A673 (cell line): ENCODE measurements at places on chromosomes 12 and 14. TPM values are rescaled to one million over a fixed set of nuclear protein-coding genes. Genes with fewer than 3 reads are reported as not detected.

GRCh38 chr14:105168093-105168420, 519 bp downstream of the JAG2 start:
- peak overlapping the region; percentile 55 for H3K4me3 ChIP-seq
- no peaks in the 10 kb centered on the region for H3K27me3 ChIP-seq
- H3K27ac ChIP-seq, result no peak overlapping the region
- H3K36me3 ChIP-seq, result no peaks in the 10 kb centered on the region

DNAH10 gene
- 1.1 TPM in 2 replicates for total RNA-seq

DNA sequence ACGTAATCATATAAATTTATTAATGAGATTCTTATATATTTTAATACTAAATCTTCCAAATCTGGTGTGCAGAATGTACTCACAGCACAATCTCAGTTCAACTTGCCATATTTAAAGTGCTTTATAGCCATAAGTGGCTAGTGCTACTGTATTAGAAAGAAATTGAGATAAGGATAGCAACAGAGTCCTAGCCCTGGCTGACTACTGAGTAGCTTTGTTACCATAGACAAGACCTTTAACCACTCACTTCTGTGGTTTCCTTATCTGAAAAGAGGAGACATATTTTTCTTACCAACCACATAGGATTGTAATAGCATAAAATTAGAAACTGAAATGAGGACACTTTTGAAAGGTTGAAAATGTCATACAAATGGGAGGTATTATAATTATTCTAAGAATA, 2.0 kb upstream of the CHURC1 start:
- DNase-seq, result no peak
- H3K27me3 ChIP-seq, result no peaks in the 10 kb centered on the region
- no peak overlapping the region for H3K4me3 ChIP-seq
- H3K4me1 ChIP-seq, result peaks cover 11% of the 10 kb centered on the region
- H3K36me3 ChIP-seq, result no peaks in the 10 kb centered on the region

PLXNC1 gene
- 0.30 and 0.76 TPM in 2 replicates for total RNA-seq

GRCh38 chr12:58171914-58172313, 230.5 kb downstream of the ATP23 start:
- H3K36me3 ChIP-seq, result no peaks in the 10 kb centered on the region
- no peaks in the 10 kb centered on the region for H3K27me3 ChIP-seq
- H3K4me1 ChIP-seq, result peaks cover 7% of the 10 kb centered on the region
- H3K4me3 ChIP-seq, result no peak overlapping the region
- no peak overlapping the region for H3K27ac ChIP-seq
- DNase-seq, result no peak

DNA sequence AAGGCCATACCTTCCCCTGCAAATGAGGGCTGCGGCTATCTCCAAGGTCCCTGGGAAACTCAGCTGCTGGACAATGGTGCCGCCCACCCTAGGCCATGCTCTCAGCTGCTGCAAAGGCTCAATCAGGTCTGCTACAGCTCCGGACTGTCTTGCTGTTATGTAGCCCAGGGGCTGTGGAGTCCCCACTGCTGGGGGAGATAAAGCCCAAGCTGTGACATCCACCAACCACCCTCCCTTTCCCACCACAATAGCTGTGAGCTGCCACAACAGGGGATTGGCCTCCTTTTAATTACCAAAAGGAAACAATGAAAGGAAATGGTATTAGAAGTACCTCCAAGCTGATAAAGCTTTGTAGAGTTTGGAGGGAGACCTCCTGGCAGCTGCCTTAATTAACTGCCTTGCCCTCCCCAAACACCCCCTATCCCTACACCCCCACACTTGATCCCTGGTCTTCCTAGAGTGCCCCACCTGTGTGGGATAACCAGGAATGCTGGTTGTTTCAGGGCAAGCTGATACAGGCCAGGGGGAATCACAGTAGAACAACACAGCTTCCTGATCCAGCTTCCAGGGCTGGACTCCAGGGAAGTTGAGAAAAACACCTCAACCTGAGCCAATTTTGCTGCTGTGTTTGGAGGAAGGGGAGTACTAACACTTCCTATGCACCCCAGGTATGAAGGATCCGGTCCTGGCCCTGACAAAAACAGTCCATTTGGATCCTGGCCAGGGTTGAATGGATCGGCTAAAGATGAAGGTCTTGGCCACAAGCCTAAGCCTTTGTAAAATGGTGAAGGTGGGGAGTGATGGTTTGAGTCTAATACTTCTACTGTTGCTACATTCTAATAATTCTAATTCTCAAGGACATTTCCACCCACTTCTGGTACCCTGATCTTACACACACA, at the start of gene VWF:
TSS of gene VWF (minus strand) at position 260 of the 899 bp plus-strand sequence. CDS start 1,474 bp downstream, outside the sequence.
- no peaks in the 10 kb centered on the region for H3K27me3 ChIP-seq
- H3K36me3 ChIP-seq, result no peaks in the 10 kb centered on the region
- no peak within 1 kb of the TSS for H3K4me3 ChIP-seq
- no peak within 1 kb of the TSS for H3K27ac ChIP-seq

GRCh38 chr12:91896286-91897024, 249.2 kb downstream of the BTG1 start:
- no peak overlapping the region for H3K27ac ChIP-seq
- H3K27me3 ChIP-seq, result no peaks in the 10 kb centered on the region
- DNase-seq, result no peak
- H3K36me3 ChIP-seq, result no peaks in the 10 kb centered on the region
- H3K4me3 ChIP-seq, result no peak overlapping the region

DNA sequence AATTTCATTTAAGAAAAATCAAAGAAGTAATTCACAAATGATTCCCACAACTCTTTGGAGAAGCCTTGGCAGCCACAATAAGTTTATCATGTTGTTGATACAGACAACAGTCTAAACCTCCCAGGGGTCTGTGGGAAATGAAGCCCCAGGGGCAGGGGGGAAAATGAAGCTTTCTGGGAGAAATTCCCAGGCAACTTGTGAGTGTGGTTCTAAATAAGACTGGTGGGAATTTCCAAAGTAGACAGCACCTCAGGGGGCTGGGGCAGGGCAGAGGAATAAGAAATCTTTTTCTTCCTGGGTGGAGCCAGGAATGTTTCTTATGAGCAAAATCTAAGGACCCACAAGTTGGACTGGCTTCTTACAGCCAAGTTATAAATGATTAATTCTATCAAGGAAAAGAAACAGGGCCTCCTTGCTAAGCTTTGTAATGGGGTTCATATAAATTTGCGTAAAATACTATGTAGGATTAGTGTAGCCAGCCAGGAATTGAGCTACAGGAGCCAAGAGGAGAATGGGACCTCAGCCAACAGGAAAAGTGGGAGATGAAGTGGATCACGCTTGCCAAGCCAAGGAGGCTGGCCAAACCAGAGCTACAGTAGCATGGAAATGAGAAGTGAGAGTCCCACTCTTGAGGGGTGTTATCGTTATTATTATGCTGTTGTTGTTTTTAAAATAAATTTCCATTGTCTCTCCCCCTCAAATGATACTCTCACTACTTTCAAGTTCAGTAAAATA, 182.9 kb upstream of the FAR2 start:
- H3K4me3 ChIP-seq, result no peak overlapping the region
- peak; percentile 26 for DNase-seq
- H3K27ac ChIP-seq, result no peak overlapping the region
- no peaks in the 10 kb centered on the region for H3K27me3 ChIP-seq

GRCh38 chr14:78917462-78917861, 747.3 kb downstream of the NRXN3 start:
- no peaks in the 10 kb centered on the region for H3K4me1 ChIP-seq
- H3K4me3 ChIP-seq, result no peak overlapping the region
- H3K36me3 ChIP-seq, result no peaks in the 10 kb centered on the region
- no peak overlapping the region for H3K27ac ChIP-seq

METAP2 gene
- total RNA-seq, result 135 and 136 TPM in 2 replicates

DNA sequence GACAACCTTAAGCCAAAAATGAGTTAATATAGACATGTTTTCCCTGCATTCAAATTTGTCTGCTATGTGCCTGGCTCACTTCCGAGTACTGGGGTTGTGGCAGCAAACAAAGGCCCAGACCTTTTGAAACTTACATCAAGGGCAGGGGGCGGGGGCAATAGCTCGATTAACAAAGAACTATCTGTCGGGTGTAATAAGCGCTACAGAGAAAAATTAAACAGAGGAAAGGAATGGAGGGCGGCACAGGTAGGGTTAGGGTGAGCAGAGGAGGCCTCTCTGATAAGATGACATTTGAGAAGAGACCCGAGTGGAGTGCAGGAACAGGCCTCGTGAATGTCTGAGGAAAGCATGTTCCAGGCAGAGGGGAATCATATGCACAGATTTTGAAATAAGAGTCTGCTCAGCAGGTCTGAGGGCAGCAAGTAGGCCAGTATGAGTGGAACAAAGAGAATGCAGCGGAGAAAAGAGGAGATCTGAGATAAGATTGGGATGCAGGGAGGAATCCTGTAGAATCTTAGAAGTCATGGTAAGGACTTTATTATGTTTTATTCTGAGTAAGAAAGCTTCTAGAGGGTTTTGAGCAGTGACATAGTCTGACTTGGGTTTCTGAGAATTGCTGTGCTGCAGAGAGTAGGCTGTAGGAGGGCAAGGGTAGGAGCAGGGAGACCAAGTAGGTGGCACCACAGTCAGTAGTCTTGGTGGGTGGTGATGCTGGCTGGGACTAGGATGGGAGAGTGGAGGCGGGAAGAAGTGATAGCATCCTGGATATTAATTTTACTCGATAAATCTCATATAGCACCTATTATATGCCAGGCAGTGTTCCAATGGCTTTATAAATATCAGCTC, 52.6 kb downstream of the BICDL1 start:
- no peaks in the 10 kb centered on the region for H3K27me3 ChIP-seq
- no peak for DNase-seq
- H3K27ac ChIP-seq, result no peak overlapping the region
- no peak overlapping the region for H3K4me3 ChIP-seq
- no peaks in the 10 kb centered on the region for H3K4me1 ChIP-seq

- no peaks in the 10 kb centered on the region for H3K4me1 ChIP-seq
- no peak overlapping the region for H3K27ac ChIP-seq
- H3K36me3 ChIP-seq, result no peaks in the 10 kb centered on the region
These were observed 504.7 kb downstream of the LRFN5 start for GRCh38 chr14:42111355-42111754.

- no peak overlapping the region for H3K4me3 ChIP-seq
- no peaks in the 10 kb centered on the region for H3K27me3 ChIP-seq
These were observed 138.2 kb upstream of the NCOR2 start for GRCh38 chr12:124705545-124706138.

CEBPE gene
- not detected in 2 replicates for total RNA-seq

DNA sequence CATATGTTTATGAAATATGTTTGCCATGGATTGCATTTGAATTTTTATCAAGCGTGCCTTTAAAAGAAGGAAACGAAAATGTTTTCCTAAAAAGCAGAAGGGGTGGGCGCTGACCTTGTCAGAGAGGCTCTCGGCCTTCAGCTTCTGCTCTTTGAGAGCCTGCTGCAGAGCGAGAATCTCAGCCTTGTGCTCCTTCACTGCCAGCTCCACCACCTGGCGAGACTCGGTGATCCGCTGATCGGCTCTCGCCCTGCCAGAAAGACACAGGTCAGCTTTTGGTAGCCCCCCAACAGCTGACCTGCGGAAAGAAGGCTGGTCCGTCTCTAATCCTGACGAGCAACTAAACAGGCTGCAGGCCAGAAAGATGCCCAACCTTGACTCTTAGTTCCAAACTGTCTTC, 62.4 kb downstream of the PRKAB1 start:
- H3K4me3 ChIP-seq, result no peak overlapping the region
- H3K36me3 ChIP-seq, result peaks cover 12% of the 10 kb centered on the region
- H3K27ac ChIP-seq, result no peak overlapping the region
- H3K4me1 ChIP-seq, result no peaks in the 10 kb centered on the region

DNA sequence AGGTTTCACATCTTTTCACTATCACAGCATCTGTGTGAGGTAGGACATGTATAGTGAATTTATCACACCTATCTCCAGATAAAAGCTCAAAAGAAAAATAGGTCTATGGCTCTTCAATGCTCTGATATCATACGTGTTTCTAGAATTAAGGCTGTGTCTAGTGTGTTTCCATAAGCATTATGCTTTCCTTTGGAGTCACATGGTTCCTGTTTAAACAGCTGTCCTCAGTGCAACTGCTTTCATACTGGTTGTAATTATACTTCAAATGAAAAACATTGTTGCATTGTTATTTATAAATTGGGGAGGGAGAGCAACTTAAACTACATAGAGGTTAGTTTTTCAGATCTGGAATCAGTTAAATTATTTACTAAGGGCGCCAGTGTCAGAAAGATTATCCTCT, 151.6 kb downstream of the SYT1 start:
- H3K36me3 ChIP-seq, result no peaks in the 10 kb centered on the region
- H3K4me1 ChIP-seq, result peaks cover 40% of the 10 kb centered on the region
- H3K27me3 ChIP-seq, result no peaks in the 10 kb centered on the region
- no peak overlapping the region for H3K27ac ChIP-seq
- no peak overlapping the region for H3K4me3 ChIP-seq

DNA sequence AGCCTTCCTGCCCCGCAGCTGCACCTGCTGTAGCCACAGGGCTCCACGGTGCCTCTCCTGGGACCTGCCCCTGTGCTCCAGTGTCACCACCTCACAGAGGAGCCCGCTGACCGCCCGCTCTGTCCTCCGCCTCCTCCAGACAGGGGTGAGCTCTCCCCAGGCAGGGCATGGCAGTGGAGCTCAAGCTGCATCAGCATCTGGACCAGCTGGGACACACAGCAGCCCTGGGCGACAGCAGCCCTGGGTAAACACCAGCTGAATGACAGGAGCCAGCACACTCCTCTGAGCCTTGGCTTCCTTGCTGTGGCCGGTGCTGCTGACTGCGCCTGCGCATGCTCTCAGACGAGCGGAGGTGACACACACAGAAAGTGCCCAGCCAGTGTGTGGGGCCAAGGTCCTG, 22.0 kb downstream of the CHGA start:
- H3K27me3 ChIP-seq, result no peaks in the 10 kb centered on the region
- no peaks in the 10 kb centered on the region for H3K36me3 ChIP-seq
- H3K4me1 ChIP-seq, result no peaks in the 10 kb centered on the region
- DNase-seq, result no peak
- H3K4me3 ChIP-seq, result no peak overlapping the region
- no peak overlapping the region for H3K27ac ChIP-seq

DNA sequence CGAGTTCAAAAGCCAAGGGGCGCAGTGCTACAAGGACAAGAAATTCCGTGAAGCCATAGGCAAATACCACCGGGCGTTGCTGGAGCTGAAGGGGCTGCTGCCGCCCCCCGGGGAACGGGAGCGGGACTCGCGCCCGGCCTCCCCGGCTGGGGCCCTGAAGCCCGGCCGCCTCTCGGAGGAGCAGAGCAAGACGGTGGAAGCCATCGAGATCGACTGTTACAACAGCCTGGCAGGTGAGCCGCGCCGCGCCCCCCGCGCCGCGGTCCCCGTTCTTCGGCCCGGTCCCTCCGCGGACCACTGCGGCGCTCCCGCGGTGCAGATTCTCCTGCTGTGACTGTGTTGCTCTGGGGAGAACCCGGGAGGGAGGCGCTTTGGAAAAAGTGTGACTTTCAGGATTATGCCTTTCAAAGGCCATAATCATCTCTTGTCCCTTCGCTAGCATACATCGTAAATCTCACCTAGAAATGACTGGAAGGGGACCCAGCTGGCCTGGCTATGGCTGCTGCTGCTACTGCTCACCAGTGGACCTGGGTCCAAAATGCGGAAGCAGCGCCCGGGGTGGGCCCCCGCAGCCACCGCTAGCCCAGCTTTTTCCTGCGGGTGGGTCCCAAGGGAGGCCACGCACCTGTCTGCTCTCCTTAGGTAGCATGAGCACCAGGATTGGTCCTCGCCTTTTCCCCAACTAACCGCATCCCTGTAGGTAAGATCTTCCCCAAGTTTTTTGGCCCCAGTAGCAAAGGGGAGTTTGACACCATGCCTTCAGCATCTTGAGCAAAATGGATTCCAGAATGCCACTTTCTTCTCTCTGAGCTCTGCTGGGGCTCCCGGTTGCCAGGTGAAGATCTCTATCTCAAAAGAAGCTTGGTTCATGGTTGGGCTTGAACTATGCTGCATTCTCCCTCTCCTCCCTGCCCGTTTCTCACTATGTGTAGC, 853 bp downstream of the TTC9 start:
- H3K4me3 ChIP-seq, result peak overlapping the region; percentile 84
- peak; percentile 42 for DNase-seq
- H3K36me3 ChIP-seq, result no peaks in the 10 kb centered on the region
- peaks cover 12% of the 10 kb centered on the region for H3K27me3 ChIP-seq
- peaks cover 34% of the 10 kb centered on the region for H3K4me1 ChIP-seq
